Peyer's patch (tissue), 4 donors: ENCODE measurements at places on chromosomes 11 and 22. TPM values are rescaled to one million over a fixed set of nuclear protein-coding genes. Genes with fewer than 3 reads are reported as not detected.

KIF18A gene
- total RNA-seq = 9.1 TPM

RASD2 gene
- 5.8 TPM for total RNA-seq

NLRP10 gene
- total RNA-seq = not detected

CNTF gene
- not detected for total RNA-seq

FOLR1 gene
- total RNA-seq = not detected

TBRG1 gene
- 54.0 TPM for total RNA-seq

MPEG1 gene
- total RNA-seq = 4.5 TPM

DNA sequence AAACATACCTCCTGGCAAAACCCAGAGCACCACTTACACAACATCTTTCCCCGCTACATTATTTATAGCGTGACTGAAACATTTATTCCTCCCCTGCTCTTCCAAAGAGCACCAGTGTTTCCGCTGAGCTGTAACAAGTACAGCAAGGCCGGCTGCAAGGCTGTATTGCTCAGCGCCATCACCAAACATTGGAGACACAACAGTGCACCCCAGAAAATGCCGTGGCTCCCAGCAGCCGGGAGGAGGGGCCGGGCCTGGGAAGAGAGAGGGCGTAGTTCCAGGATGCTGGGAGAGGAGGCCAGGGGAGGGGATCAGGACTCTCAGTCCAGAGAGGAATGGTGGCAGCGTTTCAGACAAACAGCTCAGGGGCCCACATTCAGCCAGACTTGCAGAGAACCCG, 133.2 kb downstream of the DSCAML1 start:
- no peak for DNase-seq

- no peak for DNase-seq
These were observed 7.1 kb upstream of the CDC42EP2 start for GRCh38 chr11:65307298-65308229.

- peak; percentile 31 for DNase-seq
These were observed 20.8 kb downstream of the P2RX3 start for GRCh38 chr11:57358991-57359390.

DNA sequence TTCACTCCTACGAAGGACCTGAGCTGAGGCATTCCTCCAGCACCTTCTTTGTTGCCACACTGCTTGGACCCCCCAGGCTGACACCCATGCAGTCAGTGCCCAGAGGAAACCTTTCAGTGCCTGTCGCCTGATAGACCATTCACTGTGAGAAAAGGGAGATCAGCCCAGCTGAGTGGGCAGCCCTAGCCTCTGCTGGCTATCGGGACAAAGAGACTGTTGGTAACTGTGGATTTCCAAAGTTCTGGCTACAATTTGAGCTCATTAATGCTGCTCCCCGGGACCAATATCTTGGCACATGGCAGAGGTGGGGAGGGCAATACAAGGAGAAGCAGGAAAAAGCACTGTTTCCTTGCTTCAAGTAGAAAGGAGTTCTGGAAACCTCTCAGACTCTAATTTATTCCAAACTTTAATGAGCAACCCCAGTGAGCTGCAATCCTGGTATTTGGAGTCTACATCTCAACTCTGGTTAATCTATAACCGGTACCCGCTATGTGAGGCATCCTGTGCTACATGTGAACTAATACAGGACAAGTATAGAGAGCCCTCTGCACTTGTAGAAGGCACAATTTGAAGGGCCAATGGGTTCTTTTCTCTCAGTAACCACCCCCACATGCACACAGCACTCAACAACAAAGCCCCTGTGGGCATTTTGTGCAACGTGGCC, 200.7 kb upstream of the NCAM1 start:
- DNase-seq = no peak

DNA sequence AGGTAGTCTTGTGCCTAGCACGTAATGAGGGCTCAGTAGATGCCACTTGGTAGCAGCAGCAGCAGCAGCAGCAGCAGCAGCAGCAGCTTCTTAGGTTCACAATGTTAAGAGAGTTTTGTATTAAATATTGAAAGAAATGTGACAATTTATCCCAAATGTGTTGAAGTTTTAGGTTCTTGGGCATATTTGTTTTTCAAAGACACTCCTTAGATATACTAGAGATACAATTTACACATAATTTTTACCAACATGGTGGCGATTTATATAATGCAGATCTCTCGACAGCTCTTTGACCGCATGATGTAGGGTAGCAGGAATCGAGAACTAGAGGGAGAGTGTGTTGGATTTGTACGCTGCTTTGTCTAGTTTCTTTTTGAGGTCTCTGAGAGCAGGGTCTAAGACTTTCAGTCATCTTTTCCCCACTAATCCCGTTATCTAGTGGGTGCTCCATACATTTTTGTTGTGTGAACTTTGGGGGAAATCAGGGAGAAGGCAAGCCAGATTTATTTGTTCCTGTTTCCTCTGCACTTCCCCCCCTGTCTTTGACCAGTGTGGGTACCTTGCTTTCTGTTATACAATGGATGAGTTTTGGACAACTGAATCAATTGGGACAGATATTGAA, 1.4 kb downstream of the FDX1 start:
- DNase-seq = no peak

DNA sequence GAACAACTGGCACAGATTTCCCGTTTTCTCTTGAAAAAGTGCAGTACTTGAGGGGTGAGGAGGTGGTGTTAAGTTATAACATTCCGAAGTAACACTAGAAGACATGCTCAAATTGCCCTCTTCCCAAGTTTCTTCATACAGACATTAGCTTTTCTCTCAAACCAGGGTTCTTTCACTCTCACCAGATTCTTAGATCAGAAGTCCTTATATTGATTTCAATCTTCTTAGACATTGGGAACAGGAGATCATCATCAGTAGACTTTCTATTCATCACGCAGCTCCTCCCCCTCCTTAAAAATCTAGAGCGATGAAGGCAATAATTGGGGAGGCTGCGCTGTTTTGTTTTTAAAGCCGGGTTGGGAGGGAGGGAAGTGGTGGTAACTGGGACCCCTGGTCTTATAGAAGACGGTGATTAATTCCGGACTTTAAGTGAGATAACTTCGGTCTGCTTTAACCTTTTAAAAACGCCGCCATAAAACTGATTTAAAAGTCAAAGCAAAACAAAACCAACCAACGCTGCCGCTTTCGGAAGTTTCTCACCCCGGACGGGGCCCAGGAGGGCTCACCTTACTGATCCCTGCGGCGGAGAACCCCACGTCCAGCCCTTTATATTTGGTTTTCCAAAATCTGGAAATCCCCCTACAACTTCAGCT, 665 bp downstream of the USP28 start:
- no peak for DNase-seq

DNA sequence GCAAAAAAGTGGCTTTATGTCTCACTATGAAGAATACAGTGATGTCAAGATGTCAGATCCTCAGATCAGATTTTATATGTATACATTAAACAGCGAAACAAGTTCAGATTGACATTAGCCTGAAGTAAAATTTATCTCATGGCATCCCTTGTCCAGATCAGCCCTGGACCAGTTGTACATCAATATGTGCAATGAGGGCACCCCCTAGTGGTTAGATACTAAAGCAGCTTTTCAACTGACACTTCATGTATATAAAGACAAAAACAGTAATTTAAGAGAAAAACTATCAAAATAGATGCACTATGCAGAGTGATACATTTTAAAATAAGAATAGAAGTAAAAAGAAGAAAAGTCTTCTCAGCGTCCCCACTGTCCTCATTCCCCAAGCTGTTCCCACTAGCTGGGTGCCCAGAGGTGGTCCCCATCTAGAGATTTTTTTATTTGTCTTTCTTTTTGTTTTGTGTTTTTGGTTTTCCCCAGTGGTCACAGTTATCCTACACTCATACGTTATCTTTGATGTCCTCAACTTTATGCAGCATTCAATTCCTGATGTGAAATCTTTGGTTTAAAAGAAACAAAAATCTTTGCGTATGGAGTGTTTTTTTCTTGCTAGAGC, 2193.4 kb upstream of the RAG2 start:
- peak; percentile 49 for DNase-seq

GRCh38 chr22:47192651-47193437, 430.4 kb downstream of the TBC1D22A start:
- no peak for DNase-seq

GRCh38 chr11:129210831-129211181, 18.7 kb upstream of the ARHGAP32 start:
- DNase-seq = no peak

DNA sequence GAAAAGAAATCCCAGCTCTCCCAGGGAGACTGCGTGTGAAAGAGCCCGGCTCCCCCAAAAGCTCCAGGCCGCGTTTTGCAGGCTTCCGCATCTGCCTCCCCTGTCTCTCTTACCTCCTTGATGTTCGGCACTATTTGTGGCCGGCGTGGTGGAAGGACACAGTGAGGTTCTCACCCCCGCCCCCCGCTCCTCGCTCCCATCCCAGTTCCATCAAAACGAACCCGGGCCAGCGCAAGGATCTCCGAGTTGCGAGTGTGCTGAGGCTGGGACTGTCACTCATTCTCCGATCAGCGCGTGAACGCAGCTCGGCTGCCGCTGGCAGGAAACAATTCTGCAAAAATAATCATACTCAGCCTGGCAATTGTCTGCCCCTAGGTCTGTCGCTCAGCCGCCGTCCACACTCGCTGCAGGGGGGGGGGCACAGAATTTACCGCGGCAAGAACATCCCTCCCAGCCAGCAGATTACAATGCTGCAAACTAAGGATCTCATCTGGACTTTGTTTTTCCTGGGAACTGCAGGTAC, at the start of gene NCAM1:
TSS of gene NCAM1 (plus strand) at position 275 of the 523 bp plus-strand sequence.
- DNase-seq = peak; percentile 52

DNA sequence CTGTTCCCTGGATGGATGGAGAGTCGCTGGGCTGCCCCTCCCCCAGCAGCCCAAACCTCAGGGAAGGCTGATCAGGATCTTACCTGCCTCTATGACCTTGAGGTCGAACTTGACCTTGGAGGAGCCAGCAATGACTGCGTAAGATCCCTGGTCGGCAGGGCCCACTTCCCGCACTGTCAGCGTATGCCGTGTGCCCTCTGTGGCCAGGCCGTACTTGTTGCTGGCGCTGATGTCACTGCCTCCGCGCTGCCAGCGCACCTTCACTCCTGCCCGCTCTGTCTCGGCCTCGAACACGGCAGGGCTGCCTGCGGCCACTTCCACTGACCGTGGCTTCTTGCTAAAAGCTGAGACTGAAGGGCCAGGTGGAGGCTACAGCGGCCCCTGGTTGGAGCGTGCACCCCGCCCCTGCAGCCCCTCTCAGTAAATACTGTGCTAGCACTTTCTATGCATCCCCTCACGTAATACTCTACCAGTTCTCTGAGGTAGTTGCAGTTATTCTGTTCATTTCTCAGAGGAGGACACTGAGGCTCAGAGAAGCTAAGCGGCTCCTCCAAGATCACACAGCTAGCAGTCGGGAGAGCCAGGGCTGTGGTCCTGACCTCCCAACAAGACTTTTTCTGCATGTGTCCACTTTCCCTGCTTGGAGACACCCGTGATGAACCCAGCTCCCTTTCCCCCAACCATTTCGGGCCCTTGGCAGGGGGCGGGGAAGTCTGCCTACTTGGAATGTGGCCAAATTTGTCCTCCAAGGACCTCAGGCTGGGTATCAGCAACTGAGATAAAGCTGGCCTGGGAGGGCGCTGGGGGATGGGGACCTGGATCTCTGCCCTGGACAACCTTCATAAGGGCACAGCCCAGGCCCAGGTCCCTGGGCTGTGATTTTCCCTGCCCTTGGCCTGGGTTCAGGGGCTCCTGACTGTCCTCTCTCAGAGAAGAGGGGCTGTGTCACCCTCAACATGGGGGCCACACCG, 1.1 kb downstream of the MYBPC3 start:
- no peak for DNase-seq

DNA sequence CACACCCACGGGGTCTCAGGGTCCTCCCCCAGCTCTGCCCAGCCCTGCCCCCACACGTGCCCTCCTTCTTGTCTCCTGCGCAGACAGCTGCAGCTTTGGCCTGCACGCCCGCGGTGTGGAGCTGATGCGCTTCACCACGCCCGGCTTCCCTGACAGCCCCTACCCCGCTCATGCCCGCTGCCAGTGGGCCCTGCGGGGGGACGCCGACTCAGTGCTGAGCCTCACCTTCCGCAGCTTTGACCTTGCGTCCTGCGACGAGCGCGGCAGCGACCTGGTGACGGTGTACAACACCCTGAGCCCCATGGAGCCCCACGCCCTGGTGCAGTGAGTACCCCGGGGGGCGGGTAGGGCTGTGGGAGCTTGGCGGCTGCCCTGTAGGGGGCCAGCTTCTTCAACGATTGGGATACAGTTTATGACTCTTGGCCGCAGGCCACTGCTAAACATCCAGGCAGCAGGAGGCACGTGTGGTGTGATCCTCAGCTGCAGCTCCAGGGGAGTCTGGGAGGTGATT, 30.8 kb downstream of the ST14 start:
- DNase-seq = no peak

DNA sequence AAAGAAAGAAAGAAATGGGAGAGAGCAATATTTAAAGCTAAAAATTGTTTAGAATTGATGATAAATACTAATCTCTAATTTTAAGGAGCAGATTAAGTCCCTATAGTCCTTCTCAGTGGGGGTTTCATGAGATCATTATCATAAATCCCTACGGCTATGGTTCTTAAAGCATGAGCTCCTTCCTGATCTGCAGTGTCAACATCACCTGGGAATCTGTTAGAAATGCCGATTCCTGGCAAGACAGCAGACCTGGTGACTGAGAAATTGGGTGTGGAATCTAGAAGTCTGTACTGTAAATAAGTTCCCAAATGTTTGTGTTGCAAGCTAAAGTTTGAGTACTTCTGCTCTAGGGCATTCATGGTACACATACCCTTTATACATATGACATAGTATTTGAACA, 12.6 kb downstream of the HIKESHI start:
- DNase-seq = no peak

GRCh38 chr11:110762590-110762989, 50.4 kb upstream of the ARHGAP20 start:
- no peak for DNase-seq

DNA sequence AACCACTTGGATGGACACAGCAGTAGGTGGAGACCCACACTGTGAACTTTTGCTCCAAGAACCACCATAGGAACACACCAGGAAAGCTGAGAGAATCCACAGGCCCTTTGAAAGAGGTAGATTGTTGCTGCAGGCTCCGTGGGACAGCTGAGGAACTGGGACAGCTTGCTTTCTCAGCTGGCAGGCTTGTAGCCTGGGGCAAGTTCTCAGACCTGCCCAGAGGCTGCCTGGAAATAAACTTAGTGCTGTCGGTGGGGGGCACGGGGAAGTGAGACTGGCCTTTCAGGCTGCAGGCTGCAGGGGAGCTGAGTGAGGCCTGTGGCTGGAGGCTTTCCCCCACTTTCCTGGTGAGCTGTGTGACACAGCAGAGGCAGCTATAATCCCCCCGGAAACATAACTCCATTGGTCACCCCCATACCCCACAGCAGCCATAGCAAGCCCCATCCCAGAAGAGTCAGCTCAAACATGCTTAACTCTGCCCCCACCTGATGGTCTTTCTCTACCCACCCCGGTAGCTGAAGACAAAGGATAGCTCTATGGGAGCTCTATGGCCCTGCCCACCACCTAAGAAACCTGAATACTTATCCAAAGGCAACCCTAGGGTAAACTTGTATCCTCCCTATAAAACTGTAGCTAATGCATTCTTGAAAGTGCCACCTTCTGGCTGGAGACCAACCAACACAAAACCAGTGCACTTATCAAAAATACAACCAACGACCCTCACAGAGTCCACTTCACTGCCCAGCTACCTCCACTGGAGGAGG, 21.4 kb upstream of the ACRV1 start:
- no peak for DNase-seq
